ENCODE measurements at places on chromosomes 2 and 18.
A peak's percentile ranks its signal among the peaks of the same experiment; 100 is the strongest.

GRCh38 chr2:46461011-46461674, 18.2 kb upstream of the TMEM247 start:
- peak; percentile 43 for DNase-seq

DNA sequence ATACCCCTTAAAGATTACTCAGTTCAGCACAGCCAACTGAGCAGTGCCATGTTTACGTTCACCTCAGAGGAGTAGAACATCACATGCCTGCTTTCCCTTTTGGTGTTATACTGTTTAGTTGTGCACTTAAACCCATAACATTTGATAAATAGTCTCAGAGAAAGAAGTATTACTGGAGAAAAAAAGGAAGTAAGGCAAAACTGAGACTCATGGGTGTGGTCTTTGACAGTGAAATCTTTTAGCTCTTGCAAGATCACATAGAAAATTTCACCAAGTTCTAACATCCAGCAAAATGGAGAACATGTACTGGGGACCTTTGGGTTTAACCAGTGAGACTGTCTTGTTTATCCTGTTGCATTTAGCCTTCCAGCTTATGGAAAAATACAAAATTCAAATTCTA, 5.6 kb downstream of the TANK start:
- no peak for DNase-seq

DNA sequence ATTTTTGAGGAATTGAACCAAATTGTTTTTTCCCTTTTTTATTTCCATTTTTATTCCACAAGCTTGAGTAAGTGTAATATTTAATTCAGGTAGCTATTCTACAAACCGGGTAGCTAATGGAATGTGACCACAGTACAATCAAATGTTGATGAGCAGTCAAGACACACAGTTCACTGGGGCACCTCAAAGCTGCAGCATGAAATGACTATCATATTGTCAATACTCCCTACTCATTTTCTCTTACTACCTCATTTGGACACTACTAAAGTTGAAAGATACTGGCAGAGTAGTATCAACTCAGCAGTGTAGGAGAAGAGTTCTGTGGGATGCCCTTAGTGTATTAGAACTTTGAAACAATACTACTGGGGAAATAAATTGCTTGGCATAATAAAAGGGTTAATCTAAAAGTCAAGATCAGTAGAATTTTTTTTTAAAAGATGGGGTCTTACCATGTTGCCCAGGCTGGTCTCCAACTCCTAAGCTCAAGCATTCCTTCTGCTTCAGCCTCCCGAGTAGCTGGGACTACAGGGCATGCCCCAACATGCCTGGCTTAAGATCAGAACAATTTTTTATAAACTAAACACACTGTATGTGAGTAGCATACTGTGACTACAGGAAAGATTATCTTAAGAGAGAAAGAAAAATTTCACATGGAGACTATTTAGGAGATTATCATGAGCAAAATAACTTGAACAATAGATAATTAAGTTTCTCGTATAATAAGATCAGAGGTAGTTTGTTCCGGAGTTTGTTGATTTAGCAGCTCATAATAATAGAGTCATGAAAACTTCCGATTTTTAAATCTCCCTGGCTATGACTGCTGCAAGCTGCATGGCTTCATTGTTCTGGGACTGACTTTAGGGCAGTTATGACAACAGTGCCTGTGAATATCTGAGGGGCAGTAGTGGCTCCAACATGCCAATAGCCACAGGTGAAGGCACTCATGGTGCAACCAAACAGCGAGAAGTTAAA, 43.7 kb downstream of the MYO3B start:
- no peak for DNase-seq

DNA sequence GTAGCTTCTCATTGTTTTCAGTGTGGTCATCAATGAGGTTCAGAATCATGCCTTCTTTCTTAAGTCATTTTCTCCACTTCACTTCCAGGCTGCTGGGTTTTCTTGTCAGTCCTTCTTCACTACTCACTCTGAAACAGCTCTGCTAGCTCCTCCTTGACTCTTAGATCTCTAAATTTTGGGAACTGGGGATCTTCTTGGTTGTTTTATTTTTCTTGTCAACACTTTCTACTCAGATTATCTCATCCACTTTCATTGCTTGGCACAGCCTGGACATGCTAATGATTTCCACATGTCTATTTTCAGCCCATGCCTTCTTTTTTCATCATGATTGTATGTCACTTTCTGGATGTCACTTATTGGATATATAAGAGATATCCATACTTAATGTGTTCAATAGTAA, 517.8 kb upstream of the DSEL start:
- no peak for DNase-seq

DNA sequence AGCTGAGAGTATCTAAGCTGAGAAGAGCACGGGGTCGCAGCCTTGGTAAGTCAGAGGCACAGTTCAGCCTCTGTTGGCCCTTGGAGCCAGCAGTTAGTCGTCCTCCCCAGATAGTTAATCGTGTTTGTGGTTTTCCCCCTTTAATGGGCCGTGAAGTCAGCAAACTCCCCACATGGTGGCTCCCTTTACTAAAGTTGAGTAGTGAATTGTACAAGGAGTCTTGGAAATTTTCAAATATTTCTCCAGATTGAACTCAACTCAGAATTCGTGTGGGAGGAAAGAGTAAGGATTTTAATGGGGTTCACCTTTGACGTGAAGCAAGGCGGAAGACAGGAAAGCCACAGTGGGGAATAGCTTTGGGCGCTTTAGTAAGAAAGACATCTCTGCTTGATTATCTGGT, 2.4 kb upstream of the ADCYAP1 start:
- no peak for DNase-seq

- DNase-seq = no peak
These were observed 17.9 kb downstream of the LCT start for GRCh38 chr2:135818937-135819610.

GRCh38 chr18:3960142-3960541, 495.0 kb downstream of the DLGAP1 start:
- no peak for DNase-seq

- DNase-seq = no peak
These were observed 65.9 kb downstream of the AP1S3 start for GRCh38 chr2:223771475-223771874.
